ENCODE measurements at places on chromosomes 5 and 9. TPM values are rescaled to one million over a fixed set of nuclear protein-coding genes. Genes with fewer than 3 reads are reported as not detected.

Gene PCDHA9
- total RNA-seq: 0.04 TPM

Gene CDC14B
- total RNA-seq: 6.8 TPM

Gene PCDHGB3
- 0.28 TPM for total RNA-seq

Gene FOXD4L3
- 0.08 TPM for total RNA-seq

Gene TCF7
- total RNA-seq: 16.9 TPM

Gene CD274
- total RNA-seq: 2.0 TPM

Gene AFAP1L1
- total RNA-seq: 5.1 TPM

Gene STPG3
- not detected for total RNA-seq

Gene FCN1
- total RNA-seq: not detected

Gene PAEP
- not detected for total RNA-seq

Gene ABLIM3
- 8.4 TPM for total RNA-seq

Gene ISOC1
- total RNA-seq: 13.5 TPM

Gene EFCAB9
- not detected for total RNA-seq

Gene ELOVL7
- total RNA-seq: 10.9 TPM

Gene PCDHAC1
- 1.9 TPM for total RNA-seq

Gene TNC
- 0.91 TPM for total RNA-seq

Gene PCDHB9
- 0.03 TPM for total RNA-seq

Gene BHMT2
- total RNA-seq: not detected

Gene CMBL
- total RNA-seq: 22.0 TPM

Gene LHX3
- total RNA-seq: 0.07 TPM

Gene ADCY2
- not detected for total RNA-seq

Gene RGMB
- 9.3 TPM for total RNA-seq

Gene POLE3
- 104 TPM for total RNA-seq

Gene C9orf50
- not detected for total RNA-seq

Gene RASGRF2
- 2.1 TPM for total RNA-seq

Gene PCDHB15
- 0.10 TPM for total RNA-seq

Gene CD72
- not detected for total RNA-seq

Gene PCA3
- not detected for total RNA-seq

Gene PPIC
- total RNA-seq: 17.8 TPM

Gene FAM163B
- total RNA-seq: not detected

Gene CA9
- total RNA-seq: 7.3 TPM

Gene GZMA
- total RNA-seq: not detected

Gene SPINK5
- not detected for total RNA-seq

Data from A549 treated with RU486 at 1 μM for 4 hours (cell line).